CD8-positive, alpha-beta memory T cell (primary cell): ENCODE measurements at places on chromosomes 5 and 9.

DNA sequence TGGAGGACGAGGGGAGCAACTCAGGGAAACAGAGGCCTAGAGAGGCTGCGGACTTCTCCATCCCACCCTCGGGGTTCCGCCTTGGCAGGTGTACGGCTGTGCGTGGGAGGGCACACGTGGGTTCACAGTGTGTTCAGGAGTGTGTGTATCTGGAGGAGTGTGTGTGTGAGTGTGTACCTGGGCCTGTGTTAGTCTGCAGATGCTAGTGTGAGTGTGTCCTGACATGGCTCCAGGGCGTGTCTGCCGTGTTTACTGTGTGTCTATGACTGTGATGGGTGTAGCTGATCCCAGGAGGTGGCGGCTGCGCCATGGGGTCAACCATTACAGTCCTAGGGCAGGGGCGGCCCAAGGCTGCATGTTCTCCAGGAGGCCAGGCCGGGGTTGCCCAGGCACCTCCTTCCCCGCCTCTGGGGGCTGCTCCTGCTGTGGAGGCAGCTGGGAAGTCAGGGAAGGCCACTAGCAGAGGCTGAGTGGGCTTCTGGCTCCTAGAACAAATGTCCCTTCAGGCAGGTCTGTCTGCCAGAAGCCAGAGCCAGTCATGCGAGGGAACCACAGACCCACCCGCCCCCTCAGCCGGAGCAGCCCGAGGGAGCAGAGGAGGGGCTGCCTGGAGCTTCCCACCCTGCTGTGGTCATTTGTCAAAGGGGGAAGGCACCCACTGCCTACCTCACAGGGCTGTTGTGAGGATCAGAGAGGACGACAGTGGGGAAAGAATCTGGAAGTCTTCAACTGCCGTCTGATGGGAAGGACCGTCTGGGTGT lies 21.4 kb downstream of the CRB2 start:
- no peaks in the 10 kb centered on the region for H3K36me3 ChIP-seq
- peaks cover 3% of the 10 kb centered on the region for H3K27me3 ChIP-seq
- H3K4me1 ChIP-seq: no peaks in the 10 kb centered on the region

DNA sequence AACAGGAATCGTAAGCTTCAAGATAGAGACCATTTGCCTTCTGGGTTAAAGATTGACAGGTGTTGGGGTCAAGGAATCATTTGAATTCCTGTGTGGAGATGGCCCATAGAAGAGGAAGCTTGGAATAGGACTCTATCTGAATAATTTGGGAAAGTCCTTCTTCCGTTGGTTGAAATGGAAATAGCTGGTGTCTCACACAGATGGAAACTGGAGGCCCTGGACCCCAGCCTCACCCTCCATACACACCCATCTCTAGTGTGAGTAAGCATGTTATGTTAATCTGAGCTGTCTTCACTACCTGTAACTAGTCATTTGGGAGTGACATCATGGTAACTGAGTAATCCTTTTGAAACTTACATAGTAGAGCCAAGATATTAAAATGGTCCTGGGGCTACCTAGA lies 184.4 kb downstream of the CD180 start:
- DNase-seq: no peak
- no peaks in the 10 kb centered on the region for H3K27me3 ChIP-seq
- no peaks in the 10 kb centered on the region for H3K36me3 ChIP-seq
- no peak overlapping the region for H3K4me3 ChIP-seq
- peaks cover 4% of the 10 kb centered on the region for H3K4me1 ChIP-seq
- no peak overlapping the region for H3K27ac ChIP-seq

GRCh38 chr5:125409861-125410536 lies 663.6 kb upstream of the ZNF608 start:
- no peak overlapping the region for H3K4me3 ChIP-seq
- DNase-seq: no peak
- no peaks in the 10 kb centered on the region for H3K4me1 ChIP-seq
- H3K27me3 ChIP-seq: no peaks in the 10 kb centered on the region
- no peak overlapping the region for H3K27ac ChIP-seq
- no peaks in the 10 kb centered on the region for H3K36me3 ChIP-seq

GRCh38 chr5:15574806-15575325 lies 74.9 kb downstream of the FBXL7 start:
- no peak overlapping the region for H3K27ac ChIP-seq
- no peak overlapping the region for H3K4me3 ChIP-seq
- no peaks in the 10 kb centered on the region for H3K36me3 ChIP-seq
- H3K4me1 ChIP-seq: no peaks in the 10 kb centered on the region
- no peak for DNase-seq

- no peak overlapping the region for H3K27ac ChIP-seq
- H3K36me3 ChIP-seq: peaks cover 14% of the 10 kb centered on the region
- H3K4me3 ChIP-seq: no peak overlapping the region
- no peaks in the 10 kb centered on the region for H3K4me1 ChIP-seq
- H3K27me3 ChIP-seq: no peaks in the 10 kb centered on the region
- DNase-seq: no peak
Observed at GRCh38 chr9:100011062-100011681, 87.6 kb downstream of the ERP44 start.

DNA sequence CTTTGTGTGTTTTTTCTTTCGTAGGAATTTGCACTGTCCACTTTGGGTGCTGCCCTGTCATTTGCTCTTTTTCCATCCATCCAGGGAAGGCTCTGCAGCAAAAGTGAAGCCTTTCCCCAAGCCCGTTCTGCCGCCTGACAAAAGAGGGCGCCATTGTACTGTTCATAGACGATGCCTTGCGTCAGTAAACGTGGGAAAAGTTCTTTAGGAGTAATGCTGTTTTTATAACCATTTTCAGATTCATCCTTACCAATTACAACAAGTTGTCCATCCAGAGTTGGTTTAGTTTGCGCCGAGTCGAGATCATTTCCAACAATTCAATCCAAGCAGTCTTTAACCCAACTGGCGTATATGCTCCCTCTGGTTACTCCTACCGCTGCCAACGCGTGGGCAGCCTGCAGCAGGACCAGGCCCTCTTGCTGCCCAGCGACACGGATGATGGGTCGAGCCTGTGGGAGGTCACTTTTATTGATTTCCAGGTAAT lies 34.3 kb upstream of the RPS23 start:
- H3K27ac ChIP-seq: no peak overlapping the region
- no peak for DNase-seq
- H3K4me1 ChIP-seq: no peaks in the 10 kb centered on the region

- no peaks in the 10 kb centered on the region for H3K36me3 ChIP-seq
- peaks cover 7% of the 10 kb centered on the region for H3K4me1 ChIP-seq
- no peaks in the 10 kb centered on the region for H3K27me3 ChIP-seq
- peak overlapping the region; percentile 80 for H3K27ac ChIP-seq
- peak overlapping the region; percentile 66 for H3K4me3 ChIP-seq
- no peak for DNase-seq
Observed at GRCh38 chr5:178131446-178131996, 707 bp downstream of the RMND5B start.

GRCh38 chr5:14599476-14600127 lies 18.0 kb downstream of the OTULINL start:
- DNase-seq: no peak
- H3K27me3 ChIP-seq: no peaks in the 10 kb centered on the region
- peaks cover 10% of the 10 kb centered on the region for H3K36me3 ChIP-seq

- no peaks in the 10 kb centered on the region for H3K4me1 ChIP-seq
- no peak for DNase-seq
- H3K4me3 ChIP-seq: no peak overlapping the region
- no peaks in the 10 kb centered on the region for H3K27me3 ChIP-seq
- no peaks in the 10 kb centered on the region for H3K36me3 ChIP-seq
Observed at GRCh38 chr9:22240619-22241018, 206.0 kb upstream of the DMRTA1 start.

DNA sequence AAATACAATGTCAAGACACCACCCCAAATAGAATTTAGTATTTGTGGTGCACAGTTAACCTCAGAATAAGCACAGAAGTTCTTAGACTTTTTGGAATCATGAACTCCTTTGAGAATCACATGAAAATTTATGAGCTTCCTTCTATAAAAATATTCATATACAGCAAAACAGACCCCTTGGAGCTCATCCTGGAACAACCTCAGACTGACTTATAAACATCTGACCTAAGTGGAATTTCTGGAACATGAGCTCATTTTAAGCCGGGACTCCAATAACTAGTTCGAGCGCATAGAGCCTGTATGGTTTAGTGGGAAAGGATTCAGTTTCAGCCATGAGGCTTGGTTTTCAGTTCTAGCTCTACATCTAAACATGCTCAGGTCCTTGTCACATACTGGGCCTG lies 192.3 kb downstream of the DEPDC1B start:
- H3K4me1 ChIP-seq: no peaks in the 10 kb centered on the region
- H3K27ac ChIP-seq: no peak overlapping the region
- no peaks in the 10 kb centered on the region for H3K36me3 ChIP-seq
- no peak overlapping the region for H3K4me3 ChIP-seq

GRCh38 chr5:150339165-150339564 lies 18.3 kb upstream of the TCOF1 start:
- no peak overlapping the region for H3K4me3 ChIP-seq
- DNase-seq: no peak
- no peaks in the 10 kb centered on the region for H3K36me3 ChIP-seq
- H3K27me3 ChIP-seq: no peaks in the 10 kb centered on the region

DNA sequence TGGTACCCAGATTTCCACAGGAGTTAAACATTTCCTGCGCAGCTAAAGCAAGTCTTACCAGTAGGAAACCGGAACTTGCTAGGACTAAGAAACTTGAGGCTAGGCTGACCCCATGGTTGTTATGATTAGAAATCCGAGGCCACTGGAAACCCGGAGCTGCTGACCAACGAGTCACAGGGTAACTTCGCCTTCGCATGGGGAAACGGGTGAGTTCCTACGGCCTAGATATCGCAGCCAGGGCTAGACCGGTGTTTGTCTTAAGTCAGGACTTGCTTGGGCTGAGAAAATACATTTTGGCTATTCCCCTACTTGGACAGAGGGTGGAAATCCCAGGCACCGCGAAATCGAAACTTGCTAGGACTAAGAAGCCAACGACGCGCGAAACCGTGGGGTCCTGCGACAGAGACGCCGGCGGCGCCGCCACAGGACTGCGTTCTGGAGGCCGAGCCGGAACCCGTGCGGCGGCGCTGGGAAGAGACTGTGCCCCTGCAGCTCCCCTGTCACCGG lies 1.6 kb upstream of the ANXA2R start:
- no peaks in the 10 kb centered on the region for H3K36me3 ChIP-seq
- no peak for DNase-seq
- H3K4me1 ChIP-seq: peaks cover 29% of the 10 kb centered on the region

DNA sequence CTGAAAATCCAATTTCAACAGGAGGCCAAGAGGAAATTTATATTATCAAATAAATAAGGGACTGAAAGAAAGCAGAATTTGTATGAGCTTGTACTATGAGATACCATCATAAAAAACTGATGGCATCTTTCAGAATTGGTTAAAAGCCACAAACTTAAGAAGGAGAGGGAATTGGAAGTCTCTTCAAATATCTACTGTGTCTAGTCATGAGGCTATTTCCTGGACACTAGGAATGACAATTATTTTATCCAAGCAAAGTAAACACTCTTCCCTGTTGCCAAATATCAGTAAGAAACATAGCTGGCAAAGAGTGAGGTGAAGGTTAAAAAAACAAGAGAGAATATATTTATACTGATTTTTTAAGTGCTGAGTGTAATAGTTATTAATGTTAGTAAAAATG lies 101.5 kb upstream of the ARRDC3 start:
- H3K27ac ChIP-seq: no peak overlapping the region
- H3K4me3 ChIP-seq: no peak overlapping the region
- DNase-seq: no peak
- H3K27me3 ChIP-seq: no peaks in the 10 kb centered on the region
- no peaks in the 10 kb centered on the region for H3K36me3 ChIP-seq
